CD4-positive, alpha-beta T cell treated with Interleukin-6 at 100 ng/mL for 8 hours (primary cell): ENCODE measurements at places on chromosomes 12 and 14.
A peak's percentile ranks its signal among the peaks of the same experiment; 100 is the strongest.

DNA sequence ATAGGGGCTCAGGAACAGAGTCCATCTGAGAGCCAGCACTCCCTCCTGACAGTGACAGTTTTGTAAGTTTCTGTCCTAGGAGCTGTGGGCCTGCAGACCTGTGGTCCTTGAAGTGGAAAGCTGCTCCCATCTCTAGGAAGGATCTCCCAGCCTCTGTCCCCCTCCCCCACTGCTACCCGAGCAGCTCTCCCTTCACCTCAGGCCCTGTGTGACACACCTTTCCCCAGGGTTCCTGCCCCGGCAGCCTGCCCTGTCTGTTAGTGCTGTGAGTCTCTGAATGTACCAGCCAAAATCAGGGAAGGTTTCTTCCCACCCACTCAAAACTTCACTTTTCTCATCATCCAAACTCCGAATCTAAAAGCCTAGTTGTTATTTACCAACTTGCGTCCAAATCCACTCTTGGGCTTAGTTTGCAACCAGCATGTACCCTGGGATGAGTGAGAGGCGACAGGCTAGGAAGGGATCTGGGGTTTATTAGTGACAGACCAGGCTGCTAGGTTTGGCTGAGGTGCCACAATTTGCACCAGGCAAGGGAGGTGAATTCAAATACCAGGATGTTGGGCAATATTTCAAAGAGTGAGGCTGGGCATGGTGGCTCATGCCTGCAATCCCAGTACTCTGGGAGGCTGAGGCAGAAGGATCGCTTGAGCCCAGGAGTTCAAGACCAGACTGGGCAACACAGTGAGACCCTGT, 39.9 kb downstream of the NINJ2 start:
- DNase-seq = no peak

- no peak for DNase-seq
Observed at GRCh38 chr14:99565383-99565782, 38.6 kb downstream of the CCDC85C start.

- DNase-seq = no peak
Observed at GRCh38 chr12:49969651-49970429, 2.9 kb upstream of the AQP6 start.

- peak; percentile 43 for DNase-seq
Observed at GRCh38 chr14:89466484-89466883, 49.5 kb upstream of the FOXN3 start.

DNA sequence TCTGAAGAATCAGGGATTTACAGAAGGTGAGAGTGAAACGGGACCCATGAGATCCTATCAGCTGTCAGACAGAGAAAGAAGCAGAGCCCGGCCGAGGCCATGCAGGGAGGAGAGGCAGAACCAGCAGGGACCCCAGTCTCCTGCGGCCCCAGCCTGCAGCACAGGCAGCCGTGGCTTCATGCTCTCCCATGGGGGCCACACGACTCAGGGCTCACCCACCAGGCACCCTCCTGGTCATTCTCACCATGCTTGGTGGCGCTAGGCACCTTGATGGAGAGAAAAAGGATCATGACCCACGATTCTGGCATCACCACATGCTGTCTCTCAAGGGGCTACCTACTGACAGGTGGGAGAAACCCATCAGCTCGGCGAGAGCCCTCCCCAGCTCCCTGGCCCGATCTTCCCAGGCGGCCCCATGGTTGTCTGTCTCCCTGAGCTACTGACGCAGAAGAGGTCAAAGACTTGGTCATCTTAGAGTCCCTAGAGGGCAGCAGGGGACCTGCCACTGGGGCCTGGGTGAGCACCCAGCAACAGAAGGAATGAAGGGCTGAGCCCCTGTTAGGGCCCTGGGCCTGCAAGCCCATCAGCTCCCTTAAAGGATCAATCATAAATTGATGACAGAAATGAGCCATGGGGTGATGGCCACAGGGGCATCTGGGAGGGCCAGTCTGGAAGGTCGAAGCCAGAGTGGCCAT, 58.0 kb downstream of the ITPK1 start:
- no peak for DNase-seq

DNA sequence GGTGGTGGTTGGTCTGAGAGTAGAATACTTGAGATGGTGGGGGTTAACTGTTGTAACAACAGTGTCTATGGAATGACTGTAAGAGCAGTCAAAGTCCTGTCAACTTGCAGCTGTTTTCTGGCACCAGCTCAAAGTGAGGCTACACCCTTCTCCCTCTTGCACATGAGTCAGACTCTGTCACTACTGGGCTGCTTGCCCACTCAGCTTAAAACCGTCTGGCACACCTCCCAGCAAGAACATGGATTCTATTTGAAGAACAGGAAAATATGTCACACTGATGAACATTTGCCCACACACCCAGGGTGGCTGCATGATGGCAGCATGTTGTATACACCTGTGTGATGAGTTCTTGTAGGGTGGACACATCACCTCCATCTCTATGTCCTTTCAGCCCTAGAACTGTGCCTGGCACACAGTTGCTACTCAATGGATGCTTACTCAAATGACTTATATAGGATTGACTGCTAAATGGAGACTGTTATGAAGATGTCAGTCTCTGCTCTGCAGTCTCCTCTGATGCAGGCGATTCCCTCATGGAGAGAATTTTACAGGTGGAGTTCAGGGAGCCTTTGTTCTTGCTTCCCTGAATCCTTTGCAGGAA, 19.3 kb upstream of the SERPINA6 start:
- DNase-seq = no peak

DNA sequence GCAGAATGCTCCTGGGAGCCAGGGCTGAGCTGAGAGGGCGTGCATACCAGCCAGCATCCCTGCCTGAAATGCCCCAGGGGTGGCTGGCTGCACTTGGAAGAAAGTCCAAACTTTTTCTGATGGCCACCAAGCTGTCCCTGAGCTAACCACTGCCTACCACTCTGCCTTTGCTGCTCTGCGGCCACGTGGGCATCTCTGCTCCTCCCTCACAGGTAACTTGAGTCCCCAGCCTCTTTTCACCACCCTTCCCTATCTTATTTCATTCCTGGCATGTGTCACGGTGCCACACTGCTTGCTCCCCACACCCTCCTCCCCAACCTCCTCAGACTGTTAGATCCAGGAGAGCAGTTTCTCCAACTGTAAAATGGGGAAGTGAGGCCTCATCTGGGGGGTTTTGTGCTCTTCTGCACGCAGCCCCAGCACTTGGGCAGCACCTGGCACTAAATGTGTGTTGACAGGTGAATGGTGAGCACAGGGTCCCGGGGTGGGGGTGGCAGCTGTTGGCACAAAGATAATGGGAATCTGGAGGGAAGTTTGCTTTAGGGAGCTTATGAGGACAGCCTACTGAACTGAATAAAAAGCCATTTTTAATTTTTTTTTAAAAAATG, 113.0 kb downstream of the GLT1D1 start:
- DNase-seq = no peak

- DNase-seq = no peak
Observed at GRCh38 chr14:71586131-71586897, 345.9 kb upstream of the RGS6 start.

- DNase-seq = no peak
Observed at GRCh38 chr12:49645146-49646039, 22.0 kb downstream of the PRPF40B start.

DNA sequence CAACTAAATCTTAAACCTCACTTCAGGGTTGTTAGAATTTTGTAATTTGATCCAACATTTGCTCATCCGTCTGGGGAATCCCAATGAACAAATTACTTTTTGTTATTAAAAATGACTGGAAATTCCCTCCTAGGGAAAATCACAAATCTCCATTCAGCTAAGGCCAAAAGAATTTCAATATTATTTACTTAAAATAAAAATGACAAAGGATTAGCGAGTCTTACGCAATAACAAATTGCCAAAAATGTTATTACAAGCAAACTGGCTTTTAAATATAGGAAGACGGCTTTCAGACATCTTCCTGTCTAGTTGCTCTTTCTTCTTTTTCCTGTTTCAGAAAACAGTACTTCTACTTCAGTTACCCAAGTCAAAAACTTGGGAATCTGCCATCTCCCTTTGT, 92.4 kb upstream of the TSPAN8 start:
- DNase-seq = no peak

DNA sequence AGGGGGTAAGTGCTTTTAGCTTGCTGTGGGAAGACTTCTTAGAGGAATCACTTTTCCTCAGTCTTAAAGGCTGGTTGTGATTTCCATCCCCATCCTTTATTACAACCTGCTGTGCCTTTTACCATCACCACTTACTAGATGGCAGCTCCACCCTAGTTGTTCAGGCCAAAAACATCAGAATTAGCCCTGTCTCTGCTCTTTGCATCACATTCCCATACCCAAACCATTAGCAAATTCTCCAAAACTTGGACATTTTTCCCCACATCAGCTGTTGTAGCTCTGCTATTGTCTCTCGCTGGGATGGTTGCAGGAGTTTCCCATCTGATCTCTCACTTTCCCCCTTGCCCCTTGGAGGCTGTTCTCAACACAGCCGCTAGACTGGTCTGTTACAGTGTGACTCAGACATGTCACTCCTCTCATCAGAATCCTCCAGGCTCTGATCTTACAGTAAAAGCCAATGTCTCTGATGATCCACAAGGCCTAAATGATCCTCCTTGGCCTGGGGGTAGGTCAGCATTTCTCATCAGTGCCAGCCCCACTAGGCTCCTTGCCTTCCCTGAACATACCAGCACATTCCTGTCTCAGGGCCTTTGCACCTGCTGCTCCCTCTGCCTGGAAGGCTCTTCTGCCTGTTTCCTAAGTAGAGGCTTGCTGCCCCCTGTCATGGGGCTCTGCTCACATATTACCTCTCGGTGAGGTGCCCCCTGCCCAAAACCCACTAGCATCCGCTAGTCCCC, 102.5 kb downstream of the BEGAIN start:
- no peak for DNase-seq

GRCh38 chr12:122991623-122992275, 11.3 kb downstream of the ARL6IP4 start:
- no peak for DNase-seq

- no peak for DNase-seq
Observed at GRCh38 chr14:93100100-93100499, 15.6 kb downstream of the ITPK1 start.

DNA sequence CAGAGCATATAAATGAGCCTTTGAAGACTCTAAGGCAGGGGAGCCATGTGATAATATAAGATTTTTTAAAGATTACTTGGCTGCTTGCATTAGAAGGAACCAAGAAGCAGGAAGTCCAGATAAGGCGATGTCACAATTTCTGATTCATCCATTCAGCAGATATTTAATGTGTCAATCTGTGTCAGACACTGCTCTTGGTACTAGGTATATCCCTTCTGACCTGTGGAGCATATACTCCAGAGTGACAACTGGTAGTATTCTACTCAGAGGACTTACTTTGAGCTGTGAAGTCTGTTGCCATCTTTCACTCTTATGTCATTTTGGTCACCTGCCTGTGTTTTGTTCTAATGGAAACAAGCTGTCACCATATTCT, 10.7 kb downstream of the EID3 start:
- DNase-seq = no peak

DNA sequence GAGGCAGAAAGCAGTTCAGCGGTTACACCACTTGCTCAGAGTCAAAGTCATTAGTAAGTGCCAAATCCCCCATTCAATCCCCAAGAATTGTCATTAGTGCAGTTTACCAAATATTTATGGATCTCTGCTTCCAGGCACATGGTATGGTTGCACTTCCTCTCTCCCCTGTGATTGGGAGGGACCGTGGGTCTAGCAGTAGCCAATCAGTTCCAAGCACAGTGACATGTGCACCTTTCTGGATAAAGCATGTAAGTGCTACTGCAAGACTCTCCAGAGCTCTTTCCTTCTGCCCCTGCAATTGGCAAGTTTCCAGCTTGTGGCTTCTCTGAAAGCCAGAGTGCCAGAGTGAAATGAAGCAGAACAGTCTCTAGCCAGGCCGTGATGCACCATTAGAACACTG, 85.3 kb upstream of the FLRT2 start:
- no peak for DNase-seq

DNA sequence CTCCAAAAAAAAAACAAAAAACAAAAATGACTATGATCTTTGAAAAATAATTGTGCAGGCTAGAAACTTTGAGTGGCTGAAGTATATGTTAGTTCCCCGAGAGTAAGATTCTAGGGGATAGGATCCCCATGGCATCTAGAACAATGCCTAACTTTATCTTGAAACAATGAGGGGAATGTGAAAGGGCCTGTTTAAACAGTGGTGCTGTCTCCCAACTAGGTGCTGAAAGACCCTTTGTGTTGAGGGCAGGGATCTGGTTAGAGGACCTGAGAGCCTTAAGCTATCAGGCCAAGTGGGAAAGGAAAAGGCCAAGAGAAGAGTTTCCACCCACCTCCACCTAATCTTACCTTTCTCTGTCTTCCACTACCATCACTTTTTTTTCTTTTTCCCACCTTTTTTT, 6.8 kb upstream of the YLPM1 start:
- DNase-seq = no peak

GRCh38 chr12:4301932-4302501, 19.0 kb upstream of the TIGAR start:
- no peak for DNase-seq

DNA sequence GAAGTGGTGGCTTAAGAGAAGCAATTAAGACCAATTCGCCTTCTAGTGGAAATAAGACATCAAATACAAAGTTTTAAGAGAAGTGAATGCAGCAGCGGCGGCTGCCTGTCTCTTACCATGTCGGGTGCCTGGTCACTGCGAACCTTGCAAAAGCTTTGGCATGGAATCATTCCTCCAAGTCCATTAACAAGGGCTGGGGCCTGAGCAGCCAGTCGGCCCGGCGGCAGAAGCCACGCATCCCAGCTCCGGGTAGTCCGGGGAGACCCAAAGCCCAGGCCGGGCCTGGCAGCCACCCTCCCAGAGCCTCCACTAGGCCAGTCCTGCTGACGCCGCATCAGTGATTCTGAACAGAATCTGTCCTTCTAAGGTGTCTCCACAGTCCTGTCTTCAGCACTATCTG, 321.0 kb downstream of the TMEM121 start:
- DNase-seq = no peak

- no peak for DNase-seq
Observed at GRCh38 chr14:21034707-21035106, at the start of gene RNASE13. TSS of gene RNASE13 (minus strand) at chr14:21034807. CDS start at chr14:21034288, 519 bp downstream.

- no peak for DNase-seq
Observed at GRCh38 chr12:62736596-62736995, 198.4 kb downstream of the PPM1H start.

GRCh38 chr12:22082190-22082701, 36.2 kb downstream of the CMAS start:
- no peak for DNase-seq

- DNase-seq = no peak
Observed at GRCh38 chr12:85765453-85765869, 70.7 kb downstream of the RASSF9 start.

DNA sequence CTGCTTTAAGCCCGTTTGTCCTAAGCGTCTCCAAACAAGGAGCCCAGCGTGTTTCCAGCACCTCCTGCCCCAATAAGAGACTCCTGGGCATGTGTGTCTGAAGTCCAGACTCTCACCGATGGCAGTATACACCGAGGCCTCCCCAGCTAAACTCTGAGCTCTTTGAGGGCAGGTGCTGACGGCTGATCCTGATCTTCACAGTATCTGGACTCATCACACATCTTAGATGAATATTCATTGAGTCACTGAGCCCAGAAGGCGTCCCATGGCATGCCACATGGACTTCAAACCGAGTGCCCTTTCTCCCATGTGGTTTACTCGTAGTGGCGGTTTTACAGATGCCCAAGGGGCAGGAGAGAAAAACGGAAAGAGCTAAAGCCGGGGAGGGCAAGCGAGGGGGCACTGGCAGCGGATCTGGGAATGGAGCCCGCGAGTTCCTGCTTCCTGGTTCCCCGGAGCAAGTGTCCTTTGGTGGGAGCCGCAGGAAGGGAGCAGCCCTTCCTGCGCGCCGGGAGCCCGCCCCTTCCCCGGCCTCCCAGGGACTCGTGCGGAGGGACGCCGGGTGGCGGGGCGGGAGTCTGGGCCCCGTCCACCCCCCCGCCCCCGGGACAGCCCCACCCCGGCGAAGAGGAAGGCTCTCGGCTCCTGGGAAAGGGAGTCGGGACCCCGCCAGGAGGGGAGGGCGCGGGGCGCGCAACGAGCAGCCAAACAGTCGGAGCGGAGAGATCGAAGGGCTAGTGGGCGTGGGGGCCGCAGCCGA, 585 bp upstream of the TEAD4 start:
- DNase-seq = no peak
